Inflammatory macrophage treated with lipopolysaccharide for 1 hour (primary cell): ENCODE measurements at places on chromosomes 7 and 10.
A peak's percentile ranks its signal among the peaks of the same experiment; 100 is the strongest.

GRCh38 chr7:14294637-14295036 is 305.2 kb upstream of the ETV1 start:
- no peak for DNase-seq

- no peak for DNase-seq
Measured at GRCh38 chr10:61628151-61628874, 34.4 kb upstream of the CABCOCO1 start.

DNA sequence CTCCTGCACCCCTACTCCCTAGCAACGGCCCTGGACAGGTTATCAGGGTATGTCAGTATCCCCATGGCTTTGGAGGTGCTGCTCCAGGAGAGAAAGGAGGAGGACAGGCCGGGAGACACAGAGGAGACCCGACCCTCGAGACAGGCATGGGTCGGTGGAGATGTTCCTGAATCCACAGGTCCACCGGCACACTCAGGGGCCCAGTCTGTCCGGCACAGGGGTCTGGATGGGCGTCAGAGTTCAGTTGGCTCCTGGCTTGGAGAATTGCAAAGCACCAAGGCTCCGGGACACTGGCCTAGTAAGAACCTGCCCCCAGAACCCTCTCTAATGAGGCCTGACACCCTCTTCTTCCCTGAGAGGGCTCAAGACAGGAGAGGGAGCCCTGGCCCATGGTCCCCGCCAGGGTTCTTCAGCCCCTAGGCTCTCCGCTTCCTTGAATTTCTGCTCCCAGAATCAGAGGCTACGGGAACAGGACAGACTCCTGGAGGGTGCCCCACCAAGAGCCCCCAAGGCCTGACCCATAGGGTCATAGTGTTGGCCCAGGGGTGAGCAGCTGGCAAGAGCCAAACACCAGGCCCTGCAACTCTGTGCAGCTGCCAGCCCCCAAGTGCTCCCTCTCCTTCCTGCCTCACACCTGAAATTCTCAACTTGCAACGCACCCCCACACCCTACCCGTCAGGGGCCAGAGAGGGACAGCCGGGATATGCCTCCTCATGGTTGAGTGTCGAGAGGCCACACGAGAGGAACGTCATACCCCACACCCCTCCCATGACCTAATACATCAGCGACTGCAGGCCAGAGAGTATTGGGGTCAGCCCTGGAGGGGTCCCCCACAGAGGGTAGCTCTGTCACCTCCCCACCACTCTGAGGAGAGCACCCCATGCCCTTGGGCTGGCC is 5.5 kb upstream of the IRF5 start:
- no peak for DNase-seq

- no peak for DNase-seq
Measured at GRCh38 chr10:88971221-88972061, 18.9 kb upstream of the ACTA2 start.

DNA sequence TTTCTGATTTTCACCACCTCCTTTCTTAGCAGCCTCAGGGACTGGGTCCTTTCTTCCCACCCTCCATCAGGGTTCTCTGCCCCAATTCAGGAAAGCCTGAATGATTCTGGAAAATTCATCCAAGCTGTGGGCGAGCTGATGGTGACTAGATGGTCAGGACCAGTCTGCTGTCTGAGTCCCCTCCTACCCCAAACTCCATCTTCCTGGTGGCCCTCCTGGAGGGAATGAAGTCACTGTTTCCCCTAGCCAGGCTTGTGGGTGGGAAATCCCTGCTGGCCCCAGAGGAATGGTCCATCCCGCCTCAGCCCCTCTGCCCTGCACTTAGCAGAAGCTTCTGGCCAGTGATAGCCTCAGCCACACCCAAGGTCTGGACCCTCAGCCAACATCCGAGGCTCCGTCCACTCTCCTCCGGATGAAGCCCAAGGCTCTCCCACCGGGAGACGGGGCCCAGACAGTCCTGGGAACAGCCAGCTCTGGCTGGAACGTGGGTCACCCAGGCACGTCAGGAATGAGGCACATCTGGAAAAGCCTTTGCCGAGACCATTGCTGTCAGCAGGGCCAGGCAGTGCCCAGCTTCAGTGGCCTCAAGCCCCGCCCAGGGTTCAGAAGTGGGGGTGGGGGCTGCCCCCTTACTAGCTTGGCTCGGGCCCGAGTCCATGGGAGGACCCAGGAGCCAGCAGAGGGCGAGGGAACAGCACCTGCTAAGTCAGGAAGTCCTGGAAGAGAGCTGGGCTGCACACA is 4.0 kb upstream of the AQP1 start:
- DNase-seq, result no peak

GRCh38 chr10:112639298-112639697 is 192.3 kb downstream of the VTI1A start:
- no peak for DNase-seq

- DNase-seq, result no peak
Measured at GRCh38 chr7:111823826-111824225, 261.5 kb upstream of the IMMP2L start.

DNA sequence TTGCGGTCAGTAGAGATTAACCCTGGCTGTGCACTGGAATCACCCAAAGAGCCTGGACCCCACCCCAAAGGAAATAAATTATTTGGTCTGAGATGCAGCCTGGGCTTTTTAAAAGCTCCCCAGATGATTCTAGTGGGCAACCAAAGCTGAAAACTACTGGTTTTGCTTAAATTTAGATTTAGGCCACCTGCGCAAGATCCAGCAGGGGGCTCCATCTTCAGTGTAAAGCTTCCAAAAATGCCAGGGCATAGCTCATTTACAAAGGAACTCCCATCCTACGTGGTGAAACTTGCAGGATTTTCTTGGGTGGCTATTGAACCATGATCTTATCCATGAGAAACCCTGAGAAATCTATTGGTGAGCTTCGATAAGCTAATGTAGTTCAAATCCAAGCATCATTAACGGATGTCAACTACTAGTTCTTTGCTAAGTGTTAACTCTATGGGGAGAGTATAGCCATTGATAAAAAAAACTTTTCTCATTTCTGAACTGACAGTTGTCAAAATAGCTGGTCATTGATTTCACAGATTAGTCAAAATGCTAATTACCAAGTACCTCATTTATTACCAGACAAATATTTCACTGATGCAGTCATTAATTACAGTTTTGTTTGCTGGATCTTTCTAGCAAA is 315.3 kb downstream of the LHFPL3 start:
- DNase-seq, result no peak

- DNase-seq, result no peak
Measured at GRCh38 chr10:6748981-6749635, 169.0 kb upstream of the PRKCQ start.

GRCh38 chr7:101542527-101543241 is 86.4 kb downstream of the MYL10 start:
- DNase-seq, result no peak

GRCh38 chr10:131876017-131876416 is 24.8 kb upstream of the PPP2R2D start:
- no peak for DNase-seq

- peak; percentile 9 for DNase-seq
Measured at GRCh38 chr7:16817536-16817935, 12.7 kb upstream of the AGR2 start.

DNA sequence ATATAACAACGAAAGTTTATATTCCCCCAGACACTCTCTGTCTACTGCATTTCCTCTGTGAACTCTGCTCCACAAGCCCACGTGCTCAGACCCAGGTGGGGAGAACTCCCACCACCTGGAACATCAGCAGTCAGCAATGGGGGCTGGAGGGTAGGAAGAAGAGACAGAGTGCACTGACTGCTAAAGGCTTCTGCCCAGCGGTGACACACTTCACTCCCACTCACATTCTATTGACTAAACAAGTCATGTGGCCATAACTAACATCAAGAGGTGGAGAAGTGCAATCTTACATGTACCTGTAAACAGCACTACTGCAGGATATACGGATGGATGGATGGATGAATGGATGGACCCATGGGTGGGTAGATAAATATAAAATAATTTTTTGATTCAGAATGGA is 122.2 kb downstream of the MPP7 start:
- DNase-seq, result no peak

GRCh38 chr7:35551321-35552081 is 143.4 kb downstream of the HERPUD2 start:
- DNase-seq, result no peak
